ENCODE measurements at places on chromosomes 13 and 19. TPM values are rescaled to one million over a fixed set of nuclear protein-coding genes. Genes with fewer than 3 reads are reported as not detected.

DNA sequence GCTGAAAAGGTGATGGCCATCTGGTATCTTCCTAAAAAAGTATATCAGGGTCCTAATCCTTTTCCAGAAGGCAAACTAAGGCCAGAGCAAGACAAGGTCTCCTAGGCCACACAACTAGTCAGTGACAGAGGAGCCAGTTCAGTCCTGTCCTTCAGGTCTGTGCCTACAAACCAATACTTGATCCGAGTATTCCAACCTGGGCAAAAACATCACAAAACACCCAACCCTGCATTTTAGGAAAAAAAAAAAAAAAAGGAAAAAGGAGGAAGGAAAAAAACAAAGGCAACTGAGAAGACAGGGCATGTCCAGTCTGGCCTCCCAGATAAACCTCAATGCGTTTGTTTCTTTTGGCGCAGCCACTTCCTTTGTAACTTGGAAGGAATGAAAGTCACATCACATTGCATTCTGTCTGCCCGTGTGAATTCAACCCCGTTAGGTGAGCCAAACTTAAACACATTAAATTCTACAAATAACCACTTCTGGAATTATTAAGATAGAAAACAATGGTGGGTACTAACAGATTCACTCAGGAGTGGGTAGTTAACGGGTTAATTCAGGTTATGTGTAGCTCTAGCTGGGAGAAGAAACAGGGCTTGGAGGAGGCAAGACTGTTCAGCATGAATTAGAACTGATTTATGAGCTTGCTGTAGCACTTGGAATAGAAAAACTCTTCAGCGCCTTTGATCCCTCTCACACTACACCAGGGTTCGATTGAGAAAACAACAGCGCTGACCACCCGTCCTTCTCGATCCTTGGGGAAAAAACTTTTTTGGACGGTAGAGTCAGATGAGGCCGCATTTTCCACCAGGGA lies 43.0 kb upstream of the HNRNPA1L2 start:
- H3K27me3 ChIP-seq, result peaks cover 45% of the 10 kb centered on the region
- H3K27ac ChIP-seq, result no peak overlapping the region
- peak overlapping the region; percentile 59 for H3K4me3 ChIP-seq
- no peaks in the 10 kb centered on the region for H3K36me3 ChIP-seq
- peaks cover 9% of the 10 kb centered on the region for H3K4me1 ChIP-seq
- DNase-seq, result peak; percentile 25

The NANOS2 gene
- total RNA-seq, result not detected

- no peak overlapping the region for H3K4me3 ChIP-seq
- H3K27ac ChIP-seq, result no peak overlapping the region
- no peaks in the 10 kb centered on the region for H3K27me3 ChIP-seq
- no peak for DNase-seq
Observed at GRCh38 chr13:47549219-47549752, 451.8 kb downstream of the SUCLA2 start.

DNA sequence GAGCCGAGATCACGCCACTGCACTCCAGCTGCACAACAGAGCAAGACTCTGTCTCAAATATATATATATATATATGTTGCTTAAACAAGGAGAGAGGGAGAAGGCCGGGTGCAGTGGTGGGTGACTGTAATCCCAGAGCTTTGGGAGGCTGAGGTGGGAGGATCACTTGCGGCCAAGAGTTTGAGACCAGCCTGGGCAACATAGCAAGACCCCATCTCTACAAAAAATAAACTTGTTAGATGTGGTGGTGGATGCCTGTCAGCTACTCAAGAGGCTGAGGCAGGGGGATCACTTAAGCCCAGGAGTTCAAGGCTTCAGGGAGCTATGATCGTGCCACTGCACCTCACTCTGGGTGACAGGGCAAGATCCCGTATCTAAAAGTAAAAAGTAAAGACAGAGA lies 5.3 kb upstream of the HSD17B14 start:
- H3K27ac ChIP-seq, result no peak overlapping the region
- H3K36me3 ChIP-seq, result no peaks in the 10 kb centered on the region
- no peak for DNase-seq

DNA sequence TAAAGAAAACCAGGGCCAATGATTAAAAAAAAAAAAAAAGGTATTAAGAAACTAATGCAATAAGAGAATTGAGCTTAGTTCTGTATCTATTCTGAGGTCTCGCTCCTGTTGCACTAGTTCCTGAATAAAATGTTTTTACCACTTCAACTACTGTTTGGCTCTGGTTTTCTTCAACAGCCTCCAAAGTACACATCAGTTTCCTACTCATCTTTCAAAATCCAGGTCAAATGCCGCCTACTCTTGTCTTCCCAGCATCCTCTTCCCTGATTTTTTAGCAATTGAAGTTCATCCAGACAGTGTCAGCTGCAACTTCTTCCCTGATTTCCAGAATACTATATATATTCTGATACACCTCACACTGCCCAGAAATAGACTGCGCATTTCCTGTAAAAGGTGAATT lies 1.4 kb upstream of the RCBTB1 start:
- no peak for DNase-seq
- no peak overlapping the region for H3K4me3 ChIP-seq
- no peaks in the 10 kb centered on the region for H3K36me3 ChIP-seq

Data from left lung (tissue), 14 donors.